ENCODE measurements at places on chromosomes 3 and 15.

- H3K36me3 ChIP-seq: no peaks in the 10 kb centered on the region
- no peaks in the 10 kb centered on the region for H3K4me1 ChIP-seq
- H3K27me3 ChIP-seq: no peaks in the 10 kb centered on the region
- no peak for DNase-seq
- no peak overlapping the region for H3K27ac ChIP-seq
- H3K4me3 ChIP-seq: no peak overlapping the region
These were observed 185.6 kb downstream of the APBA2 start for GRCh38 chr15:29071232-29071881.

GRCh38 chr15:55942332-55942731, 51.1 kb downstream of the NEDD4 start:
- no peaks in the 10 kb centered on the region for H3K27me3 ChIP-seq
- H3K4me3 ChIP-seq: no peak overlapping the region
- no peak overlapping the region for H3K27ac ChIP-seq
- no peaks in the 10 kb centered on the region for H3K36me3 ChIP-seq

DNA sequence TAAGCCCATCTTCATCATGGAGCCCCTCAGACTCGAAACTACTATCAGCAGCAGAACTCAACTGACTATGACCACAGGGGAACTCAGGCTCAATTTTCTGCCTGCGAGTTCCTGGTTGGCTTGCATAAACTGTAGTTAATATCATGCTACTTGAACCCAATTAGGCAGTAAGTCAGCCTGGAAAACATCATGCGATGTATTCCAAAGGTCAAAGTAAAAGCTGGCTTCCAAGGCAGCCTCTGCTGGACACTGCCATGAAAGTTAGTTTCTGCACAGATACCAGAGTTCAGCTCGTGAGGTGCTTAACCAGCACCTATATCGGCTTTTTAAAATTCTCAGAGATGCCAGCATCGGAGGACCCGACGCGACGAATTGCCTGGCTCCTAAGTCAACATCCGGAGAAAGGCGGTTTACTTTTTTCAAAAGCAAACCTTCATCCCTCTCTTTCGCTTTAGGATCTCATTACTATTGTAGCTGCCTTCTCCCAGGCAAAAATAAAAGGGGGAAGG, 3.8 kb downstream of the ANP32A start:
- peak overlapping the region; percentile 72 for H3K4me3 ChIP-seq
- peaks cover 19% of the 10 kb centered on the region for H3K4me1 ChIP-seq
- DNase-seq: no peak
- H3K27me3 ChIP-seq: no peaks in the 10 kb centered on the region

DNA sequence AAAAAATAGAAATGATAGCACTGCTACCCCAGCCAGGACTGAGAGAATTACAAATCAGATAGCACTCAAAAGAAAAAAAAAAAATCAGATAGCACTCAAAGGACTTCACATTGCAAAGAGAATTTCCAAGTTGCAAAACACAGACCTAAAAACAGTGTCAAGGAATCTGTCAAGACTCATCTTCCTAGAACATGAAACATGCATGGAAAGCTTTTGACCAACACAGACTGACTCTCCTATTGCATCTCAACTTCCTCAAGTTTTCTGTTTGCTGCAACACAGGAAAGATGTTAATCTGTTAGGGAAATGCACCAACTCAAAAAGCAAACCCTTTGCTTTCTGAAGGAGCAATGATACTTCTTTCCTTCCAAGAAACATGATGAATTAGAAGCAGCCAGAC, 42.3 kb downstream of the RAB27A start:
- H3K4me1 ChIP-seq: no peaks in the 10 kb centered on the region
- H3K4me3 ChIP-seq: no peak overlapping the region
- H3K27me3 ChIP-seq: no peaks in the 10 kb centered on the region
- no peak overlapping the region for H3K27ac ChIP-seq
- no peak for DNase-seq

DNA sequence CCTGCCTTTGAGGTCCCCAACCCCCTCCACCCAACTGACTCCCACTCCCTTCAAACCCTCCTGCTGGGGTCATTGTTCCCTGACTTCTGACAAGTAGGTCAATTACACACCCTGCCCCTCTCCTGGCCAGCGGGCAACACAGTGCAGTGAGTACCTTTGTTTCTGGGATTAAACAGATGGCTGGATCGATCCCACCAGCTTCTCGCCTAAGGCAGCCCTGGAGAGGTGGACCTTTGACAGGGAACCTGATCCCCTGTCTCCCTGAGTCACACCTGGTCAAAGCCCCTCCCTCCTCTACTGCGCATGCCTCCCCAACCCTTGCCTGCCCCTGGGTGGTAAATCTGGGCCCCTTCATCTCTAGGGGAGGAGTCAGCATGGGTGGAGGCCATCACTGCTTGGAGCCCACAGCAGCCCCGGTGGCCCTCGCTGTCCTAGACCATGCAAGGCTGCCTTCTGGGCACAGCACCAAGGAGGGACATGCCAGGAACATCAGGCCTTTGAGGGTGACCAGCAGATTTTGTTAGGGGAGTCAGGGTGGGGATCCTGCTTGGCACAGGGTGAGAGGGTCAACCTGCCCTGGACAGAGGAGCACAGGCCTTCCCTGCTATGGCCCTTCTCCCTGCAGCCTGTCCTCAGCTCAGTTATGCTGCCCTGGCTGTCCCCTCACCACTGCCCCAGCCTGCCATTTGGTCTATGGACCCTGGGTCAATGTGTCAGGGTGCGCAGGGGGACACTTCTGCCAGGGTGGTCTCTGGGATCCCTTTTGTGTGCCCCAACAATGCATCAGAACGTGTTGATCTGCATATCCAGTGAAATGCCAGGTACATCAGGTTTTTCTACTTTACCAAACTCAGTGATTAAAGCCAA, 9.8 kb upstream of the PRR23E start:
- H3K27me3 ChIP-seq: no peaks in the 10 kb centered on the region
- no peak overlapping the region for H3K27ac ChIP-seq
- H3K36me3 ChIP-seq: no peaks in the 10 kb centered on the region
- DNase-seq: peak; percentile 6
- H3K4me1 ChIP-seq: peaks cover 10% of the 10 kb centered on the region

DNA sequence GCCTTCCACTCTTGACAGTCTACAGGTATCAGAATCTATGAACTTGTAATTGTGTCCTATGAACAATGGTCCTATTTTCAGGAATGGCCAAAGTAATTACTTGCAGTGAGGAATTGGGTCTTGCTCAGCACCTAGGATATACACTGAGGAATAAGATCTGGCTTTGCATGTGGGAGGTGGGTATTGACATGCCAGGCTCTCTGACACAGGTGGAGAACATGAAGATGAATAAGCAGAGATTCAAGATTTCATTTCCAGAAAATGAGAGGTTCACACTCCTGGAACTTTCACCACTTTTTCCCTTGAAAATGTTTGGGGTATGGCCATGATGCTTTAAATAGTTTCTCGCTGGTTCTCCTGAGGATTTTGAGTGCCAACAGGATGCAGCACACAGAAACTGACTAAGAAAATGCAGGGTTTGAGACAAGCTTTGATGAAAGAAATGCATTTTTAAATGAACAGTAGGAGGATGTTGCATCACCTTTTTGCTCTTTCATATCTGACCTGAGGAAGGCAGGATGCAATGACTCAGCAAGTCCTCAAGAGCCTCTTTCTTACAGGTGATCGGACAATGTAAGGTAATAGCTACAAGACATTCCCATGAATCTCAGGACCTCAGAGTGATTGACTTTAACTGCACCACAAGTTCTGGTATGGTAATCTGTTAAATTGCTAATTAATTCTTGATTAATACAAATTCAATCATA, 3.7 kb downstream of the HRG start:
- H3K36me3 ChIP-seq: no peaks in the 10 kb centered on the region
- H3K27me3 ChIP-seq: 0 out of 2 replicates have a peak, but pooled peaks cover 7% of the 10 kb centered on the region
- H3K4me3 ChIP-seq: no peak overlapping the region
- peak; percentile 35 for DNase-seq
- no peak overlapping the region for H3K27ac ChIP-seq

DNA sequence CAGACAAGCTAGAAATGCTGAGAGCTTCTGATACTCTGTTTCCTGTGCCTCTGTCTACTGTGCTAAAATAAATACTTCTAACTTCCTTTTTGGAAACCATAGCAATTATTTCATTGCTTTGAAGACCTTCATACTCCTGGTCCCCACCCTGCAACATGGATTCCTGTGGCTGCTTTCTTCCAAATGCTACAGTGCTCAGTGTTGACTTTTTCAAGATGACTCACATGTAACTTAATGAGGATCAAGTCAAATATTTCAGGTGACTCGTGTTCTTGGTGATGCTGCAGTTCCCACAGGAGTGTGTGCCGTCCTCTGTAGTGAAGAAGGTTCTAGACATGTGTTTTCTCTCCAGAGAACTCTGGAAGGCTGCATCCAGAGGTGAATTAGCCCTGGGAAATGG, 288.6 kb downstream of the CLSTN2 start:
- DNase-seq: no peak
- H3K27ac ChIP-seq: no peak overlapping the region
- H3K4me3 ChIP-seq: no peak overlapping the region
- H3K27me3 ChIP-seq: peaks cover 2% of the 10 kb centered on the region
- no peaks in the 10 kb centered on the region for H3K4me1 ChIP-seq

DNA sequence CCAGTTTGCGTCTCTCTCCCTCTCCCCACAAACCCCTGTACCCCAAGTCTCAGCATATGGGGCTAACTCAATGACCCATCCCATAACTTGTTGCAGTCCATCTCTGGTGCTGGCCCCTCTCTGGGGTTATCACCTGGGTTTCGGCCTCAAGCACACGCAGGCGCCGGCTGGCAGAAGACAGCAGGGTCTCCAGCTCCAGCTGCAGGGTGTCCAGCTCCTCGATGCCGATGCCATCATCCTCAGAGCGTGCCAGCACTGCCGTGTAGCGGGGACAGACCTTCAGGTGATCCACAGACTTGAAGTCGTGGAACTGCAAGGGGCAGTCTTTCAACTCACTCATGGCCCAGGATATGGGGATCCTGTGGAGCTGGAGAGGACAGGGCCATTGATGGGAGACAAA, 1.1 kb downstream of the TADA3 start:
- H3K4me3 ChIP-seq: peak overlapping the region; percentile 87
- peaks cover 17% of the 10 kb centered on the region for H3K36me3 ChIP-seq
- DNase-seq: no peak
- no peaks in the 10 kb centered on the region for H3K27me3 ChIP-seq
- no peaks in the 10 kb centered on the region for H3K4me1 ChIP-seq

- no peak for DNase-seq
- H3K27me3 ChIP-seq: no peaks in the 10 kb centered on the region
These were observed 1.1 kb downstream of the WDR82 start for GRCh38 chr3:52277071-52277964.

DNA sequence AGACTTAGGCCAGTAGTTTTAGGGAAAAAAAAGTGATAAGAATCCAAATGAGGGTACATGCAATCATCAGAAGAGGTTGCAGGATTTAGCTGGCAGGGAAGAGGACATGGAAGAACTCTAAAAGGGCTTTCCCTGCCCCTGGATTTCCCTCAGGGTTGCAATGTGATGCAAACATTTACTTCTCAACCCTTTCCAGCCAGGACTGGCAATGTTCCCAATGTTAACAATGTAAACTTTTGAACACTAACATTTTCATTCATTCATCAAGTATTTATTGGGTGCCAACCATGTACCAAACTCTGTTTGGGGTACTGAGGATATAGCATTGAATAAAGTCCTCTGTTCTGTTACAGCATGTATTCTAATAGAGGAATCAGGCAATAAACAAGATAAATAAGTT, 349.4 kb upstream of the LRRC3B start:
- DNase-seq: no peak
- H3K4me3 ChIP-seq: no peak overlapping the region
- no peaks in the 10 kb centered on the region for H3K27me3 ChIP-seq

- no peak overlapping the region for H3K4me3 ChIP-seq
- H3K27me3 ChIP-seq: no peaks in the 10 kb centered on the region
- DNase-seq: no peak
These were observed 1085.2 kb upstream of the CADM2 start for GRCh38 chr3:83873550-83873949.

- peak overlapping the region; percentile 90 for H3K4me3 ChIP-seq
- no peaks in the 10 kb centered on the region for H3K4me1 ChIP-seq
- no peak overlapping the region for H3K27ac ChIP-seq
- no peak for DNase-seq
- H3K27me3 ChIP-seq: no peaks in the 10 kb centered on the region
These were observed 20.1 kb upstream of the MCF2L2 start for GRCh38 chr3:183448369-183449128.

DNA sequence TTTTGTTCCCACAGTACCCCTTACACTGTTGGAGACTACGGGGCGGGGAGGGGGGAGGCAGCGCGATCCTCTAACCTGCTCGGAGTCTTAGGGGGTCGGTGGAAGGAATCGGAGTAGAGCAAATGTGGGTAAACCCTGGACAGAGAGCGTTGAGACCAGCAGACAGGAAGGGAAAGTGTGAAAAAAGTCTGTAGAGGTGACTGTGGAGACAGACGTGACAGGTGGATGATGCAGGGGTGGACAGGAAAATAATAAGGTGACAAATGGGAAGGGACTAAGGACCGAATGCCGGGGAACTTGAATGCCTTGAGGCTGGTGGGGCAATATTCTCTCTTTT, 424 bp downstream of the EAF2 start:
- no peaks in the 10 kb centered on the region for H3K4me1 ChIP-seq
- peak overlapping the region; percentile 82 for H3K4me3 ChIP-seq
- no peaks in the 10 kb centered on the region for H3K27me3 ChIP-seq
- H3K27ac ChIP-seq: no peak overlapping the region
- DNase-seq: peak; percentile 3
- H3K36me3 ChIP-seq: peaks cover 17% of the 10 kb centered on the region

- no peak overlapping the region for H3K27ac ChIP-seq
- H3K4me3 ChIP-seq: no peak overlapping the region
- H3K36me3 ChIP-seq: no peaks in the 10 kb centered on the region
- DNase-seq: peak; percentile 45
- H3K27me3 ChIP-seq: no peaks in the 10 kb centered on the region
These were observed 140.4 kb downstream of the NEK10 start for GRCh38 chr3:27228805-27229204.
